ENCODE measurements at places on chromosomes 12 and 14. TPM values are rescaled to one million over a fixed set of nuclear protein-coding genes. Genes with fewer than 3 reads are reported as not detected.

GRCh38 chr12:77407931-77408330 is 342.6 kb upstream of the E2F7 start:
- no peaks in the 10 kb centered on the region for H3K4me1 ChIP-seq
- H3K27me3 ChIP-seq, result no peaks in the 10 kb centered on the region
- H3K4me3 ChIP-seq, result no peak overlapping the region
- H3K36me3 ChIP-seq, result no peaks in the 10 kb centered on the region

GRCh38 chr12:109482894-109483293 is 5.5 kb downstream of the UBE3B start:
- no peaks in the 10 kb centered on the region for H3K27me3 ChIP-seq
- H3K4me1 ChIP-seq, result peaks cover 15% of the 10 kb centered on the region
- no peak overlapping the region for H3K27ac ChIP-seq

DNA sequence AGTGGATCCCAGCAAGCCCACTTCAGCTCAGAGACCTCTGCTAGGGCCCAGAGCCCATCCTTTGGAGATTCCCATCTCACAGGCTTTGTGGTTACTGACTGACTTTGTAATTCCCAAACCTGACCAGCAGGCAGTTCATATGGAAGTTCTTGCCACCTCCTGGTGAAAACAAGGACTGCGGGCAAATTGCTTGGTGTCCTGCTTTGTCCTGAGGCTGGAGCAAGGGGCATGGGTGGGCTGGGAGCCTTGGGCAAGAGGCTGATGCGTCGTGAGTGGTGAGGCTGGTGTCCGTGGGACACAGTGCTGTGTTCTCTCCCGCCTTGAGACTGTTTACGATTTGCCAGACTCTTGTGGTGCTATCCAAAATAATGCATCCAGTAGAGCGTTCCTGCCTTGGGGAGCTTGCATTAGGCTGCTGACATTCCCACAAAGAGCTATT is 91.0 kb downstream of the LRRC74A start:
- H3K4me3 ChIP-seq, result no peak overlapping the region
- H3K27ac ChIP-seq, result no peak overlapping the region
- H3K27me3 ChIP-seq, result no peaks in the 10 kb centered on the region
- H3K4me1 ChIP-seq, result peaks cover 27% of the 10 kb centered on the region

DNA sequence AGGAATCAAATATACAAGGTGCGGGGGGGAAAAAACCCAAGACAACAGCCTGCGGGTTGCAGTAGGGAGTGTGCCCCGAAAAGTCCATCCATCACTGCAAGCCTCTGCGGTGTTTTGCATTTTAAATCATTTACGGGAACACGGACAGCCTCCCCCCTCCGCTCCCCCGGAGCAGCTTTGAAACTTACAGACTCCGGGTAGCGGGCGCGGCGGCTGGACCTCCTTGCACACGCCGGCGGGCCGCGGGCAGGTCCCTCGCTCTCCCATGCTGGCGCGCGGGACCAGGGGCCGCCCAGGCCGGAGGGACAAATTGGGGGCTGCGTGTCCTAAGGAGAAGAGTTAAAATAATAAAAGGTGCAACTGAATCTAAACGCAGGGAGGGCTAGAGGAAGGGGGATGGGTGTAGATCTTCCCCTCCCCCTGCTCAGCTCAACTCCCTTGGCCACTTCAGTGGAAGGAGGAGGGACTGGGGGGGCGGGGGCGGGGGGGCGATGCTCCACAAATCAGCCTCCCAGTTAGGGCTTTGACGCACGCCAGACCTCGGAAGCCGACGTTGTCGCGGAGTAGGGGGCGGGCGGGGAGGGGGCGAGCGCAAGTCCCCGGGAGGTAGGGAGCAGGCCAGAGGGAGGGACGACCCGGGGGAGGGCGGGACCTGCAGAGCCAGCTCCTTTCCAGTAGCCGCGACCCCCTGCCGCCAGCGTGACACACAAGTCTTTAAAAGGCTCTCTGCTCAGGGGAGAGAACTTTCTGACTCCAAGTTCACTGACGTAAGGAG is at the start of gene KCNJ8:
KCNJ8 (minus strand) TSS at position 349 of the 775 bp plus-strand sequence. CDS start 1,090 bp downstream, outside the sequence.
- peaks cover 52% of the 10 kb centered on the region for H3K27me3 ChIP-seq
- H3K4me1 ChIP-seq, result peaks cover 7% of the 10 kb centered on the region
- no peaks in the 10 kb centered on the region for H3K36me3 ChIP-seq
- no peak within 1 kb of the TSS for H3K27ac ChIP-seq
- peak; percentile 8 for DNase-seq

Gene PRPH
- total RNA-seq, result not detected

Gene EIF2S3B
- total RNA-seq, result 2.4 TPM
